ENCODE measurements at places on chromosomes 4 and X.
A peak's percentile ranks its signal among the peaks of the same experiment; 100 is the strongest.

DNA sequence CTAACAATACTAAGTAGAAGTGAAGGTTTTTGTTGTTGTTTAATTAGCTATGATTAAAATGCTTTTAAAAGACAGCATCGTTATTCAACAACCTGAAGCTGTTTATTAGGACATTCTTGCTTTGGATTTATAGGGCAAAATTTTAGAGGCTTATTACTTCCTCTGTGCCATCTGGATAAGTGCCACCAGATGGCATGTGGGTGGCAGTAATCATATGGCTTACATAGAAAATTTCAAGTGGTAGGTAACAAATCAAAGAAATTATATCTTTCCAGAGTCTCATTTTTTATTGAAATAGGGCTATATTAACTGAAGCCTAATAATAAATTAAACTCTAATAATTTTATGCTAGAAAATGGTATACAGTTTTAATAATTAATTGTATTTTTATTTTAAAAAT lies 83.3 kb upstream of the HTR2C start:
- no peak for DNase-seq

- peak; percentile 26 for DNase-seq
Measured at GRCh38 chrX:30888526-30889146, 418 bp downstream of the TAB3 start.

DNA sequence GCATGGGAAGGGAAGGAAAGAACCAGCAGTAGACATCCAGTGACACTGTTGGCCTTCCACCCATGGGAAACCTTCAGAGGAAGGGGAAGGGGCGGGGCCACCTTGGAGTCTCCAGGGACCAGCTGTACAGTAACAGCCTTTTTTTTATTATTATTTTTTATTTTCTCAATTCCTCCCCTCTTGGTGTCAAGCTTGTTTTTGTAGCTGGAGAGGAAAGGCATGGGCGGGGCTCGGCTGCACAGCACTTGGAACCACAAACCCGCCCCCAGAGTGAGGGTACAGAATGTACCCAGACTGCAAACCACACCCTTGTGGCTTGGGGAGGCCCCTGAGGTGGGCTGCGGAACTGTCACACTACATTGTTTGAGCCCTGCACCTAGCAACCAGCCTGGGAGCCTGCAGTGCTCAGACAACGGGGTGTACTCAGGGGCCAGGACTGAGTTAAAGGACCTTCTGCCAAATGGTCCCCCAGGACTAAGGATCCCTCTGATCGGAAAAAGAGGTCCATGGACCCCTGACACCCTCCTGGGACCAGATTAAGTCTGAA lies 45.7 kb downstream of the PRPS1 start:
- DNase-seq: peak; percentile 93

DNA sequence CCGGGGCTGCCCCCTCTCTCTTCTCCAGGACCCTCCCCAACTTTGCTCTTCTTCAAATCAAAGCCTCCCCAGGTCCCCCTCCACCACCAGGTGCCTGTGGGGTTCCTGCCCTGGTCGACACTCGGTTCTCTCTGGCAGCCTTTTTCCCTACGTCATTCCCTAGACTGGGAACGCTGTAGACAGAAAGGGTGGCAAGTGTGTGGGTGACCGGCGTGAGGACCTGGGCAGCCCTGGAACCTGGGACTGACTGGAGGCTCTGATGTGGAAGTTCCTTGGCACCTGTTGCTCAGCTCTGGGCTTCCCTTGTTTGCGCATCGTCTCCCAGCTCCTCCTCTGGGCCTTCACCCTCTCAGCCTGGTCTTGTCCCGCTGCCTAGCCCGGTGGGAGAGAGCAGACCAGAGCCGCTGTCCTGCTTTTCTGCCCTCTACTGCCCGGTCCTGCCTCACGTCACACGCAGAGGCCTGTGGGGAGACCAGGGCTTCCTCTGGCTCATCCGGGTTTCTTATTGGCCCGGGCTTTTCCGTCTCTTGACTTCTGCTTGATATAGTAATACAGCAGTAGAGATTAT lies 1.3 kb downstream of the TACC3 start:
- no peak for DNase-seq

DNA sequence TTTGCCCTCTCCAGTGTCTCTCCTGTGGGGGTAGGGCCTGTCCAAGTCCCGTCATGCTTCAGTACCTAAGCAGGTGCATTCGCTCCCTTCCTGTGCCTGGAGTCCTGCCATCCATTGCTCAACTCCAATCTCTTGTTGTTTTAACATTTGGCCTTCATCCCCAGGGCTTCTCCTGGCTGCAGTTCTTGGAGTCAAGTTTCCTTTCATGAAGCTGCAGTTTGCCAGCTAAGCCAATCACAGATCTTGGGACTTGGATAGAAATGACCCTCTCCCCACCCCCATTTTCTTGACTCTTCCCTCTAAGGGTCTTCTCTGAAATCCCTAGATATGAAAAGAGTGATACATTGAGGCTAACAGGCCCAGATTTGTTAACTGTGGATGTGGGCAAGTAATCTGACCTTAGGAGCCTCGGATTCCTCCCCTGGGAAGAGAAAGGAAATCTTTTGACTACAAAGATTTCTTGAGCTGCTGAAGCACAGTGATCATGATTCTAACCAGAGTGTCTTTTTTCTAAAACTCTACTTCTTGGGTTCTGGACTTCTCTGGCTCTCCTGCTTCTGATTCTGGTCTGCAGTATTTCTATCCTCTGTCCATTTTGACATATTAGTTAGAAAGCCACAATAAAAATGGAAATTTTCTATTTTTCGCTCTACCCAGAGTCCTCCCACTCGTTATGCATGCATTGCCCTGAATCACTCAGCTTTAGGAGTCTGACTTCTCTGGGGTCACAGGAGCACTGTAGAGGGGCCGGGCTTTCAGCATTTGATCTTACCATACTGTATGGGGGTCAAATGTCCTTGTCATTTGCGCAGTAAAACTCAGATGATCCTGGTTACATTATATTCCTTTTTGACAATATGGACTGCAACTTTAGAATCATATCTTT lies 61.0 kb downstream of the CHRNA9 start:
- no peak for DNase-seq

DNA sequence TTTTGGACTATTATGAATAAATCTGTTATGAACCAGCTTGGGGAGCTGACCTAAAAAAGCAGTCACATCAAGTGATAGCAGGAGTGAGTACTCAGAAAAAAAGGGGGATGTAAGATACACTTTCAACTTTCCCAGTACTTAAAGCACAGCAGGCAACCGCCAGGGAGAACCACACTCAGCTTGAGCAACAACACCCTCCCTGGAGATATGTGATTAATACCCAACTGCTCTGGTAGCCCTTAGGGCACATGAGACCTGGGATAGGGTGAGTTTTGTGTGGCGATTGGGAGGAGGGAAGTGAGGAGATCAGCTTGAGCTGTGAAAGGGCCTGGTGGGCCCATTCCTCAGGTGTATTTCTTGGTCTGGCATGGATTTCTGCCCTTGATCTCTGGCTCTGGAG lies 220.3 kb upstream of the SFRP2 start:
- no peak for DNase-seq

DNA sequence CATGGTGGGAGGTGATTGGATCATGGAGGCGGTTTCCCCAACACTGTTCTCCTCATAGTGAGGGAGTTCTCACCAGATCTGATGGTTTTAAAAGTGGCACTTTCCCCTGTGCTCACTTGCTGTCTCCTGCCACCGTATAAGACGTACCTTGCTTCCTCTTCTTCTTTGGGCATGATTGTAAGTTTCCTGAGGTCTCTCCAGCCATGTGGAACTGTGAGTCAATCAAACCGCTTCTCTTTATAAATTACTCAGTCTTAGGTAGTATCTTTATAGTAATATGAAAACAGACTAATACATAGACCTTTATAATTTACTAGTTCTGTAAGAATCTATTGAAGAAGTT lies 82.5 kb upstream of the PITX2 start:
- no peak for DNase-seq

DNA sequence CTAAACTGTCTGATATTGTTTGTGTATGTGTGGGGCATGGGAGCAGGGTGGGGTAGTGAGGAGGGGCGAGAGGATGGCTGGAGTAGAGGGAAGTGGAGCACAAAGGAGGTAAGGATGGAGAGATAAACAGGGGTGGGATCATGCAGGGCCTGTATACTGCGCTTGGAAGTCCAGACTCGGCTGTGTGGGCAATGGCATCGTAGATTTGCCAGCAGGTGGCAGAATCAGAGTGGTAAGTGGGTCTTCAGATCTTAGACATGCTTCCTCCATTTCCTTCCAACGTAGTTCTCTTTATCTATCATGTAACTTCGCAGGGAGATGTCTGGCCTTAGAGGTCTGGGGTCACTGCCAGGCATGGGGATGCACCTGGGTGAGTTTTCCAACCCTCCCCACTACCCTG lies 155.5 kb downstream of the PDGFRA start:
- DNase-seq: peak; percentile 13

GRCh38 chrX:118115953-118116712 lies 477 bp downstream of the KLHL13 start:
- DNase-seq: no peak

- peak; percentile 29 for DNase-seq
Measured at GRCh38 chrX:119762718-119763117, 4.3 kb downstream of the SOWAHD start.

- no peak for DNase-seq
Measured at GRCh38 chr4:44660396-44660795, 9.0 kb upstream of the YIPF7 start.

DNA sequence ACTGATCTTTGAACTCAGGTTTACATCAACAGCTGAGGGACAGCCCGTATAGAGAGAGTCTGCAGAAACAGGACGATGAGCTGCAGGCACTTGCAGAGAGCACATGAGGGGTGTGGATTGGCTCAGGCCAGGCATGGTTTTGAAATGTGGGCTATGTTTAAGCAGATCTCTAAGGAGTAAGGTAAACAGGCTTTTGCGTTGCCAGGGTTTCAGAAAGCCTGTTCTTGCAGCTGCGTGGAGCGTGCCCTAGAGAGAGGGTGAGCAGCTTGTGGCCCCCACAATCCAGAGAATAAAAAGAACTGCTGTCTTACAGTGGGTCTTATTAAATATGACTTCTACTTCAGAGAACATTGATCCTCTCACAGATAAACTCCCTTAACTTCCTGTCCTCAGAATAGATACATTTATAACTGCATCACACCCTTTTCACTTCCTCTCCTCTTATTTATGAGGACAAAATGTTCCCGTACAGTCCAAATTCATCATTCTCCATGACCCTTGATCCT lies 64.1 kb downstream of the TMA16 start:
- DNase-seq: peak; percentile 11

DNA sequence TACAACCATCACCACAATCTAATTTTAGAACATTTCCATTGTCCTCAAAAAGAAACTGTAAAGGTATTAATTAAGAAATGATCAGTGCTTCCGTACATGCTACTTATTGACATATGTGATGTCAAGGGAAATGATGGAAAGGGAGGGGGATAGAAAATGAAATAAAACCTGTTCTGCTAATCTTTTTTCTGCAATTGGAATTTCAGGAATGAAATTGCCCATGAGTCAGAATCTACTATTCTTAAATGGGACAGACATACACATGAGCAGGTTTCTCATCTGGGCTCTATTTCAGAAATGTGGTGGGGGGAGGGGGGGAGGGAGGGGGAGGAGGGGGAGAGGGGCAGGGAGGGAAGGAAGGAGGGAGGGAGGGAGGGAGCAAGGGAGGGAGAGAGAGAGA lies 91.0 kb downstream of the SHROOM4 start:
- DNase-seq: no peak

- no peak for DNase-seq
Measured at GRCh38 chrX:8870411-8870810, 69.2 kb upstream of the FAM9A start.

- DNase-seq: no peak
Measured at GRCh38 chr4:105088110-105088879, 58.4 kb upstream of the TET2 start.

DNA sequence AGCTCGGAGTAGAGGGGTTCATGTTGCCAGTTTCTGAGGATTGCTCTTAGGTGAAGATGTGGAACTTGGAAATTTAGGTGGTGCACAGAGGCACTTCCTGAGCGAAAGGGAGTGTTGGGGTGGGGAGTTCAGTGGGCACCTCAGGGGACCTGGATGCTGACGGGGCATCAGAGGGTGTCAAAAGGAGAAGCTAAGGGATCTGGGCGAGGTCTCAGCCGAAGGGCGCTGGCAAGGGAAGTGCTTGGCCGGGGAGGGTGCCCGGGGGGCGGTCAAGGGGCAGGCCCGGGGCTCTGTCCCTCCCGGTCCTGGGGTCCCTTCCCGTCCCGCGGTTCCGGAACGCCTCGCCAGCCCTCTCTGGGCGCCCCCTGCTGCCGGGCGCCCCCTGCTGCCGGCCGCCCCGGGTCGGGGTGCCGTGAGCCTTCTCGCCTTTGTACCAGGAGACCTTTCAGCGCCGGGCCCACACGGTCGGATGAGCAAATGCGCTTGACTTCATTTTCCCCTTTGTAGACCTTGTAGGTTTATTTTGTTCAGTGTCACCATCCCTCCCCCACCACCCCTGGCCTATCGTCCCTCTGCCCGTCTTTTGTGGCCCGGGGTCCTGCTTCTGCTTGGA lies 3.0 kb upstream of the PHOX2B start:
- no peak for DNase-seq

- DNase-seq: no peak
Measured at GRCh38 chr4:132792310-132792709, 356.8 kb upstream of the PCDH10 start.

- DNase-seq: no peak
Measured at GRCh38 chr4:156581282-156582063, 390.1 kb downstream of the PDGFC start.

- peak; percentile 52 for DNase-seq
Measured at GRCh38 chr4:37892641-37893040, 1.8 kb downstream of the TBC1D1 start.

DNA sequence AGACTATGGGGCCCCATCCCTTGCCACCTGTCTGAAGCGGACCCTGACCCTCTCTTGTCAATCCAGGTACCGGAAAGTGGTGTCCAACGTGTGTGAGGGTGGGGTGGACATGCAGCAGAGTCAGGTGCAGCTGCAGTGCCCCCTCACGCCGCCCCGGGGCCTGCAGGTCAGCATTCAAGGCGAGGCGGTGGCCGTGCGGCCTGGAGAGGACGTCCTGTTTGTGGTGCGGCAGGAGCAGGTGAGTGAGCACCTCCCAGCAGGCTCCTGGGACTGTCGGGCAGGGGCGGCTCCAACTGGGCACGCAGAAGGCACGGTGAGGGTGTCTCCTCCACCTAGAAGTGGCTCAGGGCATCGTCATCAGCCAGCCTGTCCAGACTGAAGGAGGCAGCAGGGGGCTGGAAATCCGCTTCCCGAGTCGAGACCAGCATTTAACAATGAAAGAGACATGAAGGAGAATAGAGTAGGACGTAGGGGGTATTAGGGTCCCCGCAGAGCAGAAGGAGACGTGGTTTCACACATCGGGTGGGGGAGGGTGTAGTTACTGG lies 221.6 kb downstream of the AFAP1 start:
- DNase-seq: no peak

- DNase-seq: peak; percentile 92
Measured at GRCh38 chrX:131792356-131792749, 230.7 kb upstream of the STK26 start.

GRCh38 chrX:66638591-66639500 lies at the start of gene EDA2R:
Gene EDA2R (minus strand): TSS chrX:66639078. CDS start chrX:66616020, 23,058 bp downstream.
- DNase-seq: peak; percentile 25

GRCh38 chr4:92862509-92862908 lies 558.7 kb downstream of the GRID2 start:
- no peak for DNase-seq

DNA sequence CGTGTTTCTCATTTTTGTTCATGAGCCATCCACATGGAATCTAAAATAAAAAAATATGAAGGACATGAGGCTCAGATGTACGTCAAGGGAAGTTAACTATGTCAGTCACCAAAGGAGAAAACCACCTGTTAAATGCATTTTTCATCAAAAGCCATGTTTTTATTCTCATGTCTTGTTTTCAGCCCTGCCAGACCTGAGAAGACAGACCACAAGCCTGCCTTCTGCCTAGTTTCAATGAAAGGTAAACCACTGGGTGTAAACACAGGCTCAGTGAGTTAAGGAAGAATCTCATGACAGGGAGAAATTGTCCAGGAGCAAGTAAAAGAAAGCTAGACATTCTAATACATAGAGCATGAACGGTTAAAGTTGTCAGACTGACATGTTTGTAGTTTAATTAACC lies 52.3 kb upstream of the TNIP3 start:
- DNase-seq: no peak

Measured in CD4-positive, alpha-beta T cell treated with Interleukin-17A for 4 hours (primary cell).